H4 (cell line): ENCODE measurements at places on chromosomes 5 and 9. TPM values are rescaled to one million over a fixed set of nuclear protein-coding genes. Genes with fewer than 3 reads are reported as not detected.
A peak's percentile ranks its signal among the peaks of the same experiment; 100 is the strongest.

DNA sequence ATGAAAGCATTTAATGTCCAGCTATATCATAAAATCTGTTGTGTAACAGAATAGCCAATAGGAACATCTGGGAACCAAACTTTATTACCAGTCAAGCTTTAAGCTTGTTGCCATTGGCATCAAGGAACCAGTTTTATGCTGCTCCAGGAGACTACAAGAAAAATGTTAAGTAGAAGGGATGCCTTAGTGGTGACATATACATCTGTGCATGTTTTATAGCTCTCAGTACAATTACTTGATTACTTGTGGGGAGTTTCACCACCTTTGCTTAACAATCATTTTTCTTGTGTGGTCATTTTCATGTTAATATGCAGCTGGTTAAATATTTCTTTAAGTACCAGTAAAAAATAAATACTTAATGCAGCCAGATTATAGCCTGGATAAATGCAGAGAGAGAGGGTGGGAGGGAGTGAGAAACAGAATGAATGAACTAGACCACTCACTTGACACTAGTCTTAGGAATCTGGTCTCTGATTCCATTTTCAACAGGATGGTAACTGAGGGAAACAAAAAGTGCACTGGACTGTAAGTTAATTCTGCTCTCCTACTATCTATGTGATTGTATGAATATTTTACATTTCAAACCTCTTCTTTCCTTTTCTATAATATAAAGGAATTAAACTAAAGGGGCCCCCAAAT, 35.7 kb upstream of the LURAP1L start:
- peak; percentile 4 for DNase-seq

GRCh38 chr5:68376935-68377334, 161.4 kb downstream of the PIK3R1 start:
- no peak for DNase-seq

- DNase-seq, result no peak
Measured at GRCh38 chr5:121138952-121139351, 674.9 kb downstream of the PRR16 start.

DNA sequence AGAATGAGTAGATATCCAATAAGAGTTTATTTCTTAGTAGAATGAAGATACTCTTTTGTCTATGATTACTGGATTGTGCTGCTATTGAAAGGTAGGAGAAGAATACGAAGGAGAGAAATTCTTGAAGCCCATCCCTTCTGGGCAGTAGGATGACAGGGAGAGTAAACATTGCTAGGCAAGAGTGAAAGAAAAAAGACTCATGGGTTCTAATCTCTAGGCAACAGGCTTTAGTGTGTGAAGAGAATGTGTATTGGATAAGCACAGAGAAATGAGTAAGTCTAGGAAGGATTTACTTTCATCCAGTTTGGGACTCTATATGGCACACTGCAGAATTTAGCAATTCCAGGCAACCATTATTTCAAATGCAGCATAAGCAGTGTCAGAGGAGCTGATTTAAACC, 216.0 kb downstream of the GABRG2 start:
- DNase-seq, result no peak

DNA sequence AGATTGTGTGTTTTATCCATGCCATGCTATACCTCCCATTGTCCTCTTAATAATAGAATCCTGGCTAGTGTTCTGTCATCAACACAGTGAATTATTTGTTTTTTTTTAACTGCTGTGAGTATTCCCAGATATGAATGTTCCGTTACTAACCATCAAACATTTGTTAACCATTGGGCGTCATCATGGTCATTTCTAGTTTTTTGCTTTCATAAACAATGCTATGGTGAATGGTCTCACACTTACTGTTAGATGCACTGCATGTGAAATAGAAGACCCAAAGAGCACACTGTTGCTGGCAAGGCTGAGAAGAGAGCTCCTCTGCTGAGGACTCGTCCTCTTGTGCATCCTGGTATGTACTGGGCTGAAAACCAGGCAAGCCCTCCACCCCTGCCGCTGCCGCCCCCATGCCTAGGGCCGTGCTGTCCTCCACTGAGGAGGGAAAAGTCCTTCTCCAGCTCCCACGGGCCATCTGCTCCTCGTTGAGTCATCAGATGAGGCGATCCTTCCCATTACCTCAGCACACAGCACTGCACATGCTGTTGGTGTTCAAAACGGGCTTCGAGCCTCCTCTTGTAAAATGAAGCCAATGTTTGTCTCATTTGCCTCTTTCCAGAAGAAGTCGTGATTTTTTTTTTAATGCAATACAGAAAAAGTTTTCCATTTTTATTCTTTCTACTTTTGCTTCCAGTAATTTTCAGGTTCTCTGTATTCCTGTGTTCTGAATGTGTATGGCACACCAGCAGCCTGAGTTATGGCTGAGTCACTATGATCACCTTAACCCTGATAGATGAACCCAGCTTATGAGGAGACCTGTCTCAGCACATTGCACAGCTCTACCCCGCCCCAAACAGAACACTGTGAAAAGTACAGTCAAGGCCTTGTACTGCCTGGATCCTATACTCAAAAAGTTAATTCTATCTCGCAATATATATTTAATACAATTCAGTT, 219.0 kb downstream of the AOPEP start:
- peak; percentile 67 for DNase-seq

DNA sequence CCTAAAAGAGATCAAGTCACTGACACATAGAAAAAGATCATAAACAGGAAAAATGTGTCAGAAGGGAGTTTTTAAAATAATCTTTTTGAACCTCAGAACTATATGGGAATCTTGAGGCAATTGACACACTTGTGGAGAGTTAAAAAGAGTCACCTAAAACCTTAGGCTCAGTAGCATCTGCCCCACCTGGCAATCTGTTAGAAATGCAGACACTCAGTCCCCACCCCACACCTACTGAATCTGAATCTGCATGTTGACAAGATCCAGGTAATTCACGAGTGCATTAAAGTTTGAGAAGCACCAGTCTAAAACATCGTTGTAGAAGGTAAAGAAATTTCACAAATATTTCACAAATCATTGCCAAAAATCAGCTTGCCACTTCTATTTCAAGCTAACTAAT, 388.3 kb downstream of the NR2F1-AS1 start:
- no peak for DNase-seq

The MARCOL gene
- not detected in 2 replicates for total RNA-seq

DNA sequence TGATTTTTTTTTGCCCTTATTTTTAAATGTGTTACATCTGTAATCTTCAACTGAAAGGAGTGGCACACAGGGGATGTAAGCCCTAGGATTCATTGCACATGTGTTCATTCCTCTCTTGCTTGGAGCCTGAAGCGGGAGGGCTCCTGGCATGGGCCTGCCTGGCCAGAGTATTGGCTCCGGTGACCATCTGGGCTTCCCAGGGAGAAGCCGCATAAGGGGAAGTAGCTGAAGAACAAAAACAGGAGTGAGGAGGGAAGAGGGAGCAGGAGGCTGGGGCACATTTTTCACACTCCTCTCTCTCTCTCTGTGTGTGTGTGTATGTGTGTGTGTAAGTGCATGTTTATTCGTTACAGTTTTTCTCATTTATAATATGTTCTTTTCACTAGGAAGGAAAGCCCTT, 269.9 kb downstream of the PRR16 start:
- no peak for DNase-seq

- DNase-seq, result no peak
Measured at GRCh38 chr9:87259543-87260518, 237.8 kb upstream of the DAPK1 start.

The MEGF9 gene
- total RNA-seq, result 9.0 and 10.1 TPM in 2 replicates

DNA sequence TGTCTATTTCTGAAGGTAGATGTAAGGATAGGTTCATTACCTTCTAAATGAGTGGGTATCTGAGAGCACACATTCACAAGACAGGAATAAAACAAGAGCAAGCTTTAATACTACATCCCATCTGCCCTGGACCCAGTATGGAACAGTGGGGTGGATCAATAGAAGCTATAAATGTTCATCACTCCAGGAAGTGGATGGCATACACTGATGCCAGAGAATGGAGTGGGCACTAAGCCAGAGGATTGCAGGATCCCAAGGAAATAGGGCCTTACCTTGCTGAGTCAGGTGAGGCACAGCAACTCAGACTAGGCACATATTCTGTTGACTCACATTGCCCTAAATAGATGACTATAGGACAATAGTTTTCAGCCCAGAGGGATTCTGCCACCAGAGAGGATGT, 21.3 kb upstream of the COX7C start:
- no peak for DNase-seq

GRCh38 chr5:73186976-73187375, 14.0 kb downstream of the TMEM174 start:
- DNase-seq, result no peak

DNA sequence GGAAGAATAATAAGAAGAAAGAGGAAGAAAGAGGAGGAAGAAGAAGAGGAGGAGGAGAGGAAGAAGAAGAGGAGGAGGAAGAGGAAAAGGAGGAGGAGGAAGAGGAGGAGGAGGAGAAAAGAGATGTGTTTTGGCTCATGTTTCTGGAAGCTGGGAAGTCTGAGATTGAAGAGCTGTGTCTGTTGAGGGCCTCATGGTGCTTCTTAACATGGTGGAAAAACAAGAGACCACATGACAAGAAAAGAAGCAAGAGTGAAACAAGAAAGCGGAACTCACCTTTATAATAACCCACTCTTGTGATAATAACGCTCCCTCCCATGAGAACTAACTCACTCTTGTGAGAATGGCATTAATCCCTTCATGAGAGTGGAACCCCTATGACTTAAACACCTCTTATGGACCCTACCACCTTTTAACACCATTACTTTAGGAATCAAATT, 36.1 kb upstream of the RANBP6 start:
- DNase-seq, result no peak

The AGXT2 gene
- total RNA-seq, result not detected in 2 replicates

- DNase-seq, result peak; percentile 49
Measured at GRCh38 chr5:8057769-8058168, 188.8 kb downstream of the MTRR start.

DNA sequence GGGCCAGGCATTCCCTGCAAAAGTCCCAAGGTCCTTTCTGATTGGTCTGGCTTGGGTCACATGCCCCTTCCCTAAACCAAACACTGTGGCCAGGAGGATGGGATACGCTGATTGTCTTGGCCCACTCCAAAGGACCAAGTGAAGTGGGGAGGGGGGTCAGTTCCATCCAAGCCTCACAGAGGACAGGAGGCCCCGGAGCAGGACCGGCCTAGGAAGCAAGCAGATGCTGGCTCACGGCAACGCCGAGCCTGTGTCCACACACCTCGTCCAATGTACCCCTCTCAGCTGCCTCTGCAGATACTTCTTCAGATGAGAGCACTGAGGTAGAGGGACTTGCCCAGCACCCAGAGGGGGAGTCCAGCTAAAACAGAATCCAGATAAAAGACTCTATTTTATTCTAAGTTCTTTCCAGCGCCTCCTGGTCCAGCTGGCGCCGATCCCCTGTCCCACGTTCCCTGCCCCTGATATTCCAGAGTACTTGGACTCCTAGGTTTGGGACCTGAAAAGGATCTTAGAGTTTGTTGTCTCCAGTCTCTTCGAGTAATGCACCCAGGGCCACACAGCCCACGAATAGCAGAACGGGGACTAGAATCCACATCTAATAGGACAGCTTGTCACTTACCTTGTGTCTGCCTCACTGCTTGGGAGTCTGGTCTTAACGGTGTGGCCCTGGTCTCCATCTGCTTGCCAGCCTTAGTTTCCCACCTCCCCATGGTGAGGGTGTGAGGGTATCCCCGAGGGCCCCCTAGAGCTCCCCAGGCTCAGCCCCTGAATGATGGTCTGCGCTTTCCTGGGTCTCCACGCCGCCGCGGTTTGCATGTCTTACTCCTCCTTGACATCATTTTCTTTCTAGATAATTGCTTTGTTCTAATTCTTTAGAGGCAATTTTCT, 72.4 kb upstream of the UNC5A start:
- DNase-seq, result no peak

The CDX1 gene
- not detected in 2 replicates for total RNA-seq

DNA sequence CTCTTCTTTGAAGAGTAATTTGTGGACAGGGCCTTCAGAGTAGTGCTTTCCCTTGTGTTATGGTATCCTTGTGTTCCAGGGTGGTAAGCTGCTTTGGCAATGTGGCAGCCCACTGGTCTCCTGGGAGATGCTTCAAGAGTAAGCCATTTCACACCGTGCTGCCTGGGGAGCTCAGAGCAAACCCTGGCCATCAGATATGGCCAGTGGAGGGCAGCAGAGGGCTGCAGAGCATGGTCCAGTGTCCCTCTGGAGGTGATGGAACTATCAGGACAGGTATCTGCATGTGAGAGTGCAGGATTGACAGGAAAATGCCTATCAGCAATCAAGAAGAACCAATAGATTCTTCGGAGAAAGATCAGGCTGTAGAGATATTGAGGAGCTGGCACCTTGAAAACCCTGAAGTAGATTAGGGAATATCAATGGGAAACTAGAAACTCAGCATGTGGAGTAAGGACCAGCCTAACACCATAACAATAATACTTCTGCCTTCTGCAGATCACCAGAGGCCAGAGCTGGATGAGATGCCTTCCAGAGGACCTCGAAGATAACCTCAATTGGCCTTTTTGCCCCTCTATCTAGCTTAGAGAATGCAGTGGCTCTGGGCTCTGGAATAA, 90.8 kb downstream of the PLPPR1 start:
- DNase-seq, result no peak

GRCh38 chr9:126778141-126778540, 26.7 kb upstream of the ZBTB43 start:
- no peak for DNase-seq

The SOHLH1 gene
- total RNA-seq, result not detected in 2 replicates

DNA sequence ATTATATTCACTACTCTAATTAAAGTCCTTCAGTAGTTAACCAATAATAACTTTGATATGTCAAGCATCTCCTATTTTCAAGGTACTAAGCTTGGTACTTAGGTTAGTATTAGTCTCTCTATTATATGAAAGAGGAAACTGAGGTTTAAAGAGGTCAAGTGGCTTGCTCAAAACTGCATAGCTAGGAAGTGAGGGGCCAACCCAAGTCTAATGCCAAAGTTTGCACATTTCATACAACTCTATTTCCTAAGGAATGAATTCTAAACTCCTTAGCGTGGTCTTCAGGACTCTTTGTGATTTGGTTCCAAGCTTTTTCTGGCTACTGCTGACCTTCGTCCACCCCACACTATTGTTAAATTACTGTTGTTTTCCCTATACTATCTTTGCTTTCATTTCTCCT, 9.9 kb upstream of the SHOC1 start:
- DNase-seq, result no peak

- no peak for DNase-seq
Measured at GRCh38 chr9:90019626-90020025, 414.8 kb downstream of the GADD45G start.

DNA sequence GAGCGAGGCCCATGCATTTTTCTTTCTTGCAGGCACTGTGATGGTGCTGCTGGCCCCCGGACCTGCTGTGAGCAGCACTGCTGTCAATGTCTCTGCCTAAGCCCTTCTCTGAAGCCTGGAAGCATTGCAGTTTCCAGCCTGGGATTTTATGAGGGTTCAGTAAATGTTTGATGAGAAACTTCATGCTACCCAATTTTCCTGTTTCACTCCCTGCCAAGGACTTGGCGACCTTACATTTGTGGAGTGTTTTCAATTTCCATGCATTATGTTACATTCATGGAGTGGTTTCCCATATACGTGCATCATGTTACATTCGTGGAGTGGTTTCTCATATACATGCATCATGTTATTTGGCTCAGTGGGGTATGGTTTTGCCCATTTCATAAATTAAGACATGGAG, 90.7 kb upstream of the PTCH1 start:
- no peak for DNase-seq
